ENCODE measurements at places on chromosomes 7 and 10.

GRCh38 chr10:93436591-93437085, 45.5 kb downstream of the MYOF start:
- no peak for DNase-seq

DNA sequence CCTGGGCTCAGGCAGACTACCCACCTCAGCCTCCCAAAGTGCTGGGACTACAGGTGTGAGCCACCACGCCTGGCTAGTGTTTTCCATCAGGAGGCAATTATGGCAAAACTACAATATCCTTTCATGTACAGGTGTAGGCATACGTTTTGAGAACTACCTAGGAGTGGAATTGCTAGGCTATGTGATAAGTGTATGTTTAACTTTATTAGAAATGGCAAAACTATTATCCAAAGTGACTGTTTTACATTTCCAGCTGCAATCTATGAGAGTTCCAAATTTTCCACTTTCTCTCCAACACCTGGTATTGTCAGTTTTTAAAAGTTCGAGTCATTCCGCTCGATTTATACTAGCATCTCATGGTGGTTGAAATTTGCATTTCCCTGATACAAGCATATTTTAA, 59.0 kb downstream of the ZMYND11 start:
- no peak for DNase-seq

DNA sequence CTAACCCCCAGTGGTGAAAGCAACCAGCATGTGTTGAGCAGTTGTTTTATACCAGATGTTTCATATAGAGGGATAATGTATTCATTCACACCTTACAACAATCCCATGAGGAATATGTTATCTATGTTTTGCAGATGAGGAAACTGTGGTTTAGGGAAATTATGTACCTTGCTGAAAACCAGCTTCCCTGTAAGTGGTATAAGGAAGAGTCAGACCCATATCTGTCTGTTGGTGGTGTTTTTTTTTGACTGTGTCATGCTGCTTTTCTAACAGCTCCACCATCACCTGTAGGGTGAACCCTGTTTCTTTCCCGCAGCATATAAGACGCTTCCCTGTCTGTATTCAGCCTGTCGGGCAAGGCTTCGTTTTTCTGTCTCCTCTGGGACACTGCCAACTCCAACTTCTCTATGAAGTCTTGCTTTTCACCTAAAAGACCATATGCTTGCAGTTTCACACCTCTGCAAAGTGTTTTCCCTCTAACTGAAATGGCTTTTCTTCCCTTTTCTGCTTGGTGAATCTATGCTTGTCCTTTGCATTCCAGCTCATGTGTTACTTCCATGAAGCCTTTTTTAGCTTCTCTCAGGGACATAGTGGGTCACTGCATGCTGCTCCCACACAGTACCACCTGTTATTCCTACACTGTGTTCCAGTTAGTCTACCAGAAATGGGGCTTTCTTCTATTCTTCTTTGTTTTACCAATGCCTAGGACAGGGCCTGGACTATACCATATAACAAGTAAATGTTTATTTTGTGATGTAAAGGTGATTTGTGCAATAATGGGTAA, 92.8 kb downstream of the ST7 start:
- DNase-seq = no peak

DNA sequence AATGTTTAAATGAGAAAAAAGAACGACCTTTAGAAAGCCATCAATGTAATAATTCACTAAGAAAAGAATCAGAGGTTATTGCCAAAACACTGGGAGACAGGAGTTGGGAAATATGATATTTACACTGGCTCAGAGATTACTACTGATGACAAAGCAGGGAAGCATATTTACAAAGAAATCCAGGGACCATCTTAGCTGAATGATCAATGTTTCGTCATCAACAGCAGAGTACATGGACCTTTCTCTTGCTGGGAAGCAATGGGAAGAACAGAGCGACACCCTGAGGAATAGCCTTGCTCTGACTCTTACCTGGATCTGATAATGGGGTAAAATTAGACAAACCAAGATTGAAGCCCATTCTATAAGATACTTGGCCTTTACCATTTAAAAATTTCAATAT, 1293.5 kb downstream of the XPNPEP1 start:
- DNase-seq = no peak

Data from naive B cell (primary cell).